Stimulated activated CD8-positive, alpha-beta memory T cell treated with anti-CD3 and anti-CD28 coated beads, Interleukin-12 subunit alpha, Interleukin-12 subunit beta, amount 100 ng/mL, for 4 hours (primary cell): ENCODE measurements at places on chromosomes 1 and 21.

DNA sequence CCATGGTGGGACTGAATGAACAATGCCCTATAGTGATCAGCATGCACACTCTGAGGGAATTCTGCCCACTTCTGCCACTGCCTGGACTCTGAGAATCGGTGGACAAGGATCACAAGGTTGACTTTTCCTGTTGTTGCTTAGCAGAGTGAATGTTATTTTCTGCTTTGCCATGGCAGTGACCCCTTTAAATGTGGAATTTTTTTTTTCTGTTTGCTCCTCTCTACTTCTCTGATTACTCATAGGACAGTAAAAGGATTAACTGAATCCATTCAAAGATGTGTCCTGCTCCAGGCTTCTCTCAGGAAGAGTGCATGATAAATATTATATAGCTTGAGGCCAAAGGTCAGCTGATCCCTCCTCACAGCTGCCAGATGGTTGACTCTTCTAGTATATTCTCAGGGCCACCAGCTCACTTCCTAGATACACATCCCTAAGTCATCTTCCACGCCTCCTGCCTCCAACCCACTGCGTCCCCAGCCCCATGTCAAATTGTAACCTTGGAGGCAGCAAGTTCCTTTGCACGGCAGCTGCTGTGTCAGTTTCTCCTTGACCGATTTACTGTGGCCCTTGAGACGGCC lies 74.0 kb upstream of the RALGPS2 start:
- no peak for DNase-seq

DNA sequence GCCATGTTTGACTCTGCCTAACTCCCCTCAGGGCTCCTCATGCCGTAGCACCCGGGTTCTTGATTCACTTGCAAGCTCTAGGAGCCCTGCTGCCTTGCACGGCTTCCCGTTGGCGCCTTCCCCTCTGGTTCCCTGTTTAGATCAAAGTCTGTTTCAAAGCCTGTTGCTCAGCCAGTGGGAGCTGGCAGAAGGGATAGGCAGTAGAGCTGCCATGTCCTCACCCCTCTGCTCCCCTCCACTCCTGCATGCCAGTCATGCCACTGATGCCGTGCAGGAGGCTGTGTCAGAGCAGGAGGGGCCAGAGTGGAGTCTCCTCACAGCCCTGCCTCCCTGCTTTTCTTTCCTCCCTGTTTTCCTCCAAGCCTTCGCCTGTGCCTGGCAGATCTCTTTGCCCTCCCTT lies 26.5 kb downstream of the HMGCS2 start:
- no peak for DNase-seq

- DNase-seq = no peak
Measured at GRCh38 chr1:198165927-198166647, 9.3 kb downstream of the NEK7 start.

DNA sequence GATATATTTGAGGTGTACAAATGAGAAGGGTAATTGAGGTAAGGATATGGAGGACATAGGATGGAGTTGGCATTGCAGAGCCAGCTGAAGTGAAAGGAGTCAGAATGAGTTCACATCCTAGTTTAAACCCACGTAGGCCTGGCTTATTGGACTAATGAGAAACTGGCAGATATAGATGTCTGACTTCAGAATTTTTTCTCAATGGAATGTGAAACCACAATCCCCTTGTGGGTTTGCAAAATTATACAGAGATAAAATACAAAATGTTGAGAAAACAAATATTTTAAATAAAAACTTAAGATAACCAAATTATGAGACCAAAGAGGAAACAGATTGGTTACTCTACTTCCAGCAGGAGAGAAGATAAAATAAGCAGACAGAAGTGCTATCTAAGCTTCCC lies 277.4 kb upstream of the LRRC7 start:
- no peak for DNase-seq

DNA sequence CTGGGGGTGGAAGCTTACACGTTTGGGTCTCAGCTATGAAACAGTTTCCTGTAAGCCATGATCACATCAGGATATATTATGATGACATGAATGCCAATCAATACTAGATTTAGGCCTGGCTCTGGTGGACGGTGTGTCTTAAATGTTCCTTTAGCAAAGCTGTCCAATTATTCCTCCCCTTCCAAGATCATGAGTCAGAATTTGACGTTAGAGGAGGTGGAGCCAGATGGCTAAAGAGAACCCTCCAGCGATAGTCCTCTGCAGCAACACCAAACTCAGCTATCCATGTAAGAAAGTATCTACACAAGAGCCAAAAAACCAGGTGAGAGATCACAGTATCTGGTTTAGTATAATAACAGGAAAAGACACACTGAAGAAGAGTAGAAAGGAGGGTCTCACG lies 47.8 kb downstream of the PACC1 start:
- no peak for DNase-seq

DNA sequence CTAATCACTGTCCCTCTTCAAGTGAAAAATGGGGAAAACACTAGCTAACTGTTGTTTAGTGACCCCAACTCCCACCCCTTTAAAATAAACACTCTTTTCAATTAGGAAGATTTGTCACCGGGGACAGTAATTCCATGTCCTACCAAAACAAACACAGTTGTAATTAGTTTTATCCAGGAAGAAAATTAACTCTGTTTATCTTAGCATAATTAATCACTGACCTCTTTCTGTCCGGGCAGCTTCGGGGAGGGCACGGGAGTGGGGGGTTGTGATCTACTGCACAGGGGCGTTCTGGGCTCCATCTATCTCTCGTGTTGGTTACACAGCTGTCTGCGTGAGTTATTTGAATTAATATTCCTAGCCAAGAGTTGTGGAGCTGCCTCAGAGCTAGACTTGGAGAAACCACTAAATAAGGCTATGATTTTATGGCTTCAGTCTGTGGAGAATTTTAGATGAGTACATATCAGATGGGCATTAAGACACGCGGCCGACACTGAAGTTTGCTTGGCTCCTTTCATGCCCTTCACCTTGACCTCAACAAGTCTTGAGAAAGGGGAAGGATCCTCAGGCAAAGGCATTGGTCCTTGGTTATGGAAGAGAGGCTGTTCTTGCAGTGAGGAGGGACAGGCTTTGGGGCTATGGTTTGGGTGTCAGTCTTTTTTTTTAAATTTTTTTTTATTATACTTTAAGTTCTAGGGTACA lies 102.0 kb upstream of the TRABD2B start:
- DNase-seq = no peak

DNA sequence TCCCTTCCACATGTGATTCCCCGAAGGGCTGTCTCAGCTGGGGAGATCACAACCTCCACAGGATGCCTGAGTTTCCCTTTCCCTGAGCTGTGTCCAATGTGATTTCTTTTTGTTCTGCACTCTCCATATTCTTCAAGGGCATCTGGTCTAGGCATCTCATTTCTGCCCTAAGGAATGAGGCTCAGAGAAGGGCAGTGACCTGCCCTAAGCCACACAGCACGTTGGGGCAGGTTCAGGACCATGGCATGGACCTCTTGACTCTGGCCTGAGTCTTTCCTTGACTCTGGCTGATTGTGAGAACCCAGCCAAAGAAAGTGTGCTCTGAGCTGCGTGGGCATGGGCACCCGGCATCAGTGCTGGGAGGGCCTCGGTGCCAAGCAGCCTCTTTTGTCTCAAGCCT lies 590.3 kb downstream of the PTPRU start:
- no peak for DNase-seq

- no peak for DNase-seq
Measured at GRCh38 chr1:39406533-39407450, 84.6 kb upstream of the BMP8A start.

GRCh38 chr1:62539028-62539447 lies 58.3 kb upstream of the ANGPTL3 start:
- no peak for DNase-seq

GRCh38 chr1:9251501-9251900 lies 16.9 kb downstream of the H6PD start:
- DNase-seq = no peak

- no peak for DNase-seq
Measured at GRCh38 chr1:155569988-155570592, 7.5 kb upstream of the ASH1L start.

DNA sequence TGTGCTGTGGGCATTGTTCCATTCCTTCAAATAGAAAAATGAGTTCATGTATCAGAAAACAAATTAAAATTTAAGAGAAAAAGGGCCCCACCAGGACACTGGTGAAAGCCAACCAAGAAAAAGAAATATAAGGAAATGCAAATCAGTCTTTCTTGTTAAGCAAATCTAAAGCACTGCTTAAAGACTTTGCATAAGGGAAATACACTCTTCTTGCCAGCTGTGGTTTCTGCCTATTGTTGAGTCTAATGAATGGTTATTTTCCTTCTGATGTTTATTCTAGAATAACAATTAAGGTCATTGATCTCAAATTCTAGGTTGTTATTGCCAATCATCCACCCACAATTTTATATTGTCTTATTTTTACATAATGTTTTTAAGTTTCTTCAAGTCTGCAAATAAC lies 158.6 kb upstream of the SNX7 start:
- no peak for DNase-seq

DNA sequence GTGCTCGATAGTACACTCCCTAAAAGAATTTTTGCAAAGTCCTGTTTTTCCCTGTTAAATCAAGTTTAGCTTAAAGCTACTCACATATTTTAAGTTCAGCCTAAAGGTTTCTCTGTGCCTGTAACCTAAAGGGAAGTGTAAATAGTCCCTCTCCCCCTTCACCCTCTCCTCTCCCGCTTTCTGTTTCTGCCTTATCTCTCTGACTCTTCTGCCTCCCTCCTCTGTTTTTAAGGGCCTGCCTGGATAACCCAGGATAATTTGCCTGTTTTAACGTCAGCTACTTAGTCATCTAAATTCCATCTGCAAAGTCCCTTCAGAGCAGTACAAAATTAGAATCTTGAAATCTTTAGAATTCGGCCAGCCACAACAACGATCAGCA lies 92.6 kb downstream of the NID1 start:
- no peak for DNase-seq

DNA sequence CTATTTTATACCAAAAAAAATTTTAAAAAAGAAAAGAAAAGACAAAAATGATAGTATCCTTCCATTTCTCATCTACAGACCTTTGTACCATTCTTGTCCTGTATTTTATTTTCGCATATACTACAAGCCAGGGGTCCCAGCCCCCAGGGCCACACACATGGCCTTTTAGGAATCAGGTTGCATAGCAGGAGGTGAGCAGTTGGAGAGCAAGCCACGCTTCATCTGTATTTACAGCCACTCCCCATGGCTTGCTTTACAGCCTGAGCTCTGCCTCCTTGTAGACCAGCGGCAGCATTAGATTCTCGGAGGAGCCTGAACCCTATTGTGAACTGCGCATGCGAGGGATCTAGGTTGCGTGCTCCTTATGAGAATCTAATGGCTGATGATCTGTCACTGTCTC lies 39.8 kb downstream of the RASSF5 start:
- no peak for DNase-seq

- no peak for DNase-seq
Measured at GRCh38 chr1:247843411-247843810, 1.7 kb upstream of the OR11L1 start.

GRCh38 chr1:96865731-96866685 lies 144.4 kb downstream of the PTBP2 start:
- no peak for DNase-seq

GRCh38 chr1:93828367-93828755 lies 50.6 kb downstream of the DNTTIP2 start:
- no peak for DNase-seq

DNA sequence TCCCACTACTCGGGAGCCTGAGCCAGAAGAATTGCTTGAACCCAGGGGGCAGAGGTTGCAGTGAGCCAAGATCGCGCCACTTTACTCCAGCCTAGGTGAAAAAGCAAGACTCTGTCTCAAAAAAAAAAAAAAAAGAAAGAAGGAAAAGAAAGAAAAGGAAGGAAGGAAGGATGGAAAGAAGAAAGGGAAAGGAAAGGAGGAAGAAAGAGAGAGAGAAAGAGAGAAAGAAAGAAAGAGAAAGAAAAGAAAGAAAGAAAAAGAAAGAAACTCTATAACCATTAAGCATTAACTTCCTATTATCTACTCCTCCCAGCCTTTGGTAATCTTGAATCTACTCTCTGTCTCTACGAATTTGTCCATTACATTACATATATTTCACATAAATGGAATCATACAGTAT lies 6.9 kb upstream of the NFASC start:
- no peak for DNase-seq

DNA sequence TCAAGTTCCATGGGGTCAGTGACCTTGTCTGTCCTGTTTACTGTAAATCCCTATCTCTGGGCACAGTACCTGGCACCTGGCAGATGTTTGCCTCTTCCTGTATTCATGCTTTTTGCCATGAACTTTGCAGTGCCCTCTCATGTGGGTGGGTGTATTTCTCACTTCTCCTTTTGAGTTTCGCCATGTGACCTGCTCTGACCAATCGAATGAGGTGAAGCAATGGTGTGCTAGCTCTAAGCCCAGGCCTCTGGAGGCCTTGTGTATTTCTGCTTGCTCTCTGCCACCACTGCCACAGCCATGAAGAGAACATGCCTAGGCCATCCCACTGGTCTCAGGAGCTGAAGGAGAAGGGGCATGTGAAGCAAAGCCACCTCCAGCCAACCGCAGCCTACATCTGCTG lies 185.5 kb upstream of the ZC3H12A start:
- DNase-seq = no peak

DNA sequence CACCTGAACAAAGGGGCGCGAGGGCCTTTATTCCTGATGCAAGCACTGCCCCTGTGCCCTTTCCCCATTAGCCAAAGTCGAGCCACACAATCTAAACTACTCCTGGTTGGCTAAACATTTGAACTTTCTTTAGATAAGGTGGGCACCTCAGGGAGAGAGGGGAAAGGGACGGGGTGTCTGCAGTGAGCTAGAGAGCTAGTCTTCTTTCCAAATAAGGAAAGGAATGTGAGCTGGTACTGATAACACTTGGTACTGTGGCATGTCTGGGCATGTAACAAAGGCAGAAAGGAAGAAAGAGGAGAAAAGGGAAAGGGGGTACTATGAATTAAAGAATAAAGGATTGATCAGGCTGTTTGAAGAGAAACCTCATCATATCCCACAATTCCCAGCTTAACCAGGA lies 62.8 kb downstream of the OVGP1 start:
- DNase-seq = no peak

DNA sequence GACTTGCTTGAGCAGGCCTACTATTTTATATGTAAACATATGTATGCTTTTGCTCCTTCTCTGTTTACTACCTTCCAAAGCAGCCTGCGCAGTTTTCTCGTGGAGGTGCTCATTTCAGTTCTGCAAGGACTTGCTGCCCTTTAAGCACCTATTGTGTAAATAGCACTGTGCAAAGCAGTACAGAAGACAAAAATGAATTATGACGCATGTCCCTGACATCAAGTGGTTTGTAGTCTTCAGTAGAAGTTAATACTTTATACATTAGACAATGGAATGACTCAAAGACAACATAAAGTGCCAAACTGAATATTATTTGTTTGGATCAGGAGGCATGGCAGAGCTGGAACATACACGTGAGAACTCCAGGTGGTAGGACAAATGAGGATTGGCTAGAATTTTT lies 611.7 kb downstream of the LMO4 start:
- no peak for DNase-seq

- DNase-seq = no peak
Measured at GRCh38 chr1:53398576-53399365, 60.4 kb upstream of the DMRTB1 start.

GRCh38 chr1:43688594-43689000 lies 18.7 kb upstream of the ST3GAL3 start:
- DNase-seq = no peak

DNA sequence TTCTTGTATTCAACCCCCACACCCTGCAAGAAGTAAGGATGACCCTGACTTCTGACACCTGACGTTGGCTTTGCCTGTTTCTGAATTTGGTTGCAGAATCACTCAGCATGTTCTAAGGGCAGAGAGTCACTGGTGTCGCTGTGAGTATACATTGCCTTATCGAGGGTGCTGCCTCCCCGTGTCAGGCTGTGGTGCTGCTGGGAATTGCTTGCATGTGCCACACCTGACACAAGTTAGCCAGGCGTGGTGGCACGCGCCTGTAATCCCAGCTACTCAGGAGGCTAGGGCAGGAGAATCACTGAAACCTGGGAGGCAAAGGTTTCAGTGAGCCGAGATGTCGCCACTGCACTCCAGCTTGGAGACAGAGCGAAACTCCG lies 45.9 kb downstream of the WDR4 start:
- no peak for DNase-seq
